ENCODE measurements at places on chromosomes 7 and 10.

- DNase-seq: no peak
These were observed 15.2 kb upstream of the DNAAF5 start for GRCh38 chr7:711093-711921.

DNA sequence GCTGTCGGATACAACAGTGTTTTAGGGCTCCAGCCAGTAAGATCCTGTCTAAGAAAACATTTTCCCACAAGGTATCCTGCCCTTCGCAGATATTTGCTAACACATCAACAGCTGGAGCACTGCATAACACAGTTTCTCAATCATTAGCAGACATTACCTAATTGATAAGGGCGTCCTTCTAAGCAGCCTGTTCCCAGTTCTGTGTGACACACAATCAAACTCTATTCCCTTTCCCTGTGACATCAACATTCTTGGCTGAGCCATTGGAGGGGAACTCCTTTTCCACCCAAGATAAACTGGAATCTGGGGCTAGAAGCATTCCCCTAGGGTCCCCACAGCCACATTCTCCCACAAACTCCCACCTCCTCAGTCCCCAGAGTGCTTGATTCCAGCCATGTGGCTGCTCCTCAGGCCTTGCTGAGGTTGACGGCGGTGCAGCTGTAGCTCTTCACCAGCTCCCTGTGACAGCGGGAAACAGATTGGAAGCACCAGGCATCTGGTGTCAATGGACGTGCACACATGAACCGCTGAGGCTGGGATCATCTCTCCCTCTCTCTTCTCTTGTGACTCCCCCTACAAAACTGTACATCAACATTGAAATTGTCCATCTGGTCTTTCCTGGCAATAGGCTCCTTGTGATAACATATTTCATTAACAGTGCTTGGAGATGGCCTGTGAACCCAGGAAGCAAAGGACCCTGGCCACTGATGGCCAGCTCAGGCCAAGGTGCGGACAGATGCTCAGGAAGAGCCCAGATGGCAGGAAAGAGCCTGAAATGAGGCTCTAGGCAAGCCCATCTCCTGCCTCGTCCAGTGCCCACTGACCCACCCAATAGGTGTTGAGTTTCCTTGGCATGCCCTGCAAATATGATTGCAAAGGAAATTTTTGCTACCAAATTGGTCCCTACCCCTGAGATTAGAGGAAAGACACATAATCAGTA is 131.1 kb upstream of the TBX20 start:
- DNase-seq: no peak

DNA sequence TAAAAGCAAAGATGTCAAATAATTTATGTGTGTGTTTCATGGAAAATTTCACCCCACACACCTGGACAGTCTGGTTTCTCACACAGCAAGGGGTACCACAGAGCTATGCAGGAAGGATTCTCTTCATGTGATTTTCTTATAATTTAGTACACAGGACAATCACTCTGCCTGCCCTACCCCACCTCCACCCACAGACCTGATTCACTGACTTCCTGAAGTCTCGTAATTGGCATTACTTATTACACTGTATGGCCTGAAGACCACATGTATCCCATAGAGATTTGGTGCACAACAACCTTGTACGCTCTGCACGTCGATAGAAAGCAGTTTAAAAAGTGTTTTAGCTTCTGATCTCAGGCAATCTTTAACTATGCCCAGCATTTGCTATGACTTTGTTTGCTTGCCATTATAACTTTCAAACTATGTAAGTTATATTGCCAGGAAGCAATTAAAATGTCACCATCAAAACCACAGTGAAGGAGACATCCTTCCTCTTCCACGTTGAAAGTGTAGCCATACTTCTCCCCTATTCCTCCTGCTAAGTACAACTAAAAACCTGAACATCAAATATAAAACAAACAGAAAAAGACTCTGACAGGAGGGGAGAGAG is 279.4 kb upstream of the IMMP2L start:
- DNase-seq: no peak

GRCh38 chr7:93040355-93040754 is 77.4 kb downstream of the SAMD9 start:
- no peak for DNase-seq

- no peak for DNase-seq
These were observed 123.7 kb upstream of the ADAM12 start for GRCh38 chr10:126511917-126512479.
